Activated naive CD4-positive, alpha-beta T cell treated with Interleukin-2 at 50 U/mL for 16 hours (primary cell): ENCODE measurements at places on chromosomes 4 and X.

GRCh38 chr4:180134091-180134866 lies 2108.9 kb upstream of the TENM3 start:
- DNase-seq = no peak

DNA sequence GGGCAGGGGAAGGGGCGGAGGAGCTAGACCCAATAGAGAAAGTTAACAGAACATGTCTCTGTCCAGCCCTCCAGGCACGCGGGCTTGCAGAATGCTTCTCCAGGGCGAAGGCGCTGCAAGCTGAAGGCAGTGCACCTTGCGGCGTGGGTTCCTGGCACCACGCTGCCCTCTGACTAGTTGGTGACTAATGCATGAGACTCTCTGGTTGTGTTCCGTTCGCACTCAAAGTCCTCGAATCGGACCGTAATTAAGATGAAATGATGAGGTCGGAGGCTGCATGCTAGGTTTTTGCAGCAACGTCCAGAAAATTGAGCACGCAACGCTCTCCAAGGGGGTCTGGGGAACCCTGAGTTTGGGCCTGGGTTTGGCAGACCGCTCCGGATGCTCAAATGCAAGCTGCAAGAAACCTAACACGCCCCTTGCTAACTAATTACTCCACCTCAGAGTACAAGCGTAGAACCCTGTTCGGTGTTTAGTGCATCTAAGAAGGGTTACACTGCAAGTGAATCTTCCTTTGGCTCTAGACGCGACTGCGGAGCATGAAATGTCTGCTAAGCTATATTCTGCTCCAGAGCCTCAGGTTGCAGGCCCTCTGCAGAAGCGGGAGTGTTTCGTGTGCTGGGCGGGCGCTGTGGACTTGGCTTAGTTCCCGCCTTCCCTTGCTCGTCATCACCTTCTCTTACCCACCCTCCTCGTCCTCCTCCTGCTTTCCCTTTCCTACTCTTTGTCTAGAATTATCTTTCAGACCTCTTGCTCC lies 57.1 kb upstream of the NKAP start:
- DNase-seq = no peak

GRCh38 chr4:40536032-40536431 lies 93.6 kb downstream of the RBM47 start:
- DNase-seq = no peak

DNA sequence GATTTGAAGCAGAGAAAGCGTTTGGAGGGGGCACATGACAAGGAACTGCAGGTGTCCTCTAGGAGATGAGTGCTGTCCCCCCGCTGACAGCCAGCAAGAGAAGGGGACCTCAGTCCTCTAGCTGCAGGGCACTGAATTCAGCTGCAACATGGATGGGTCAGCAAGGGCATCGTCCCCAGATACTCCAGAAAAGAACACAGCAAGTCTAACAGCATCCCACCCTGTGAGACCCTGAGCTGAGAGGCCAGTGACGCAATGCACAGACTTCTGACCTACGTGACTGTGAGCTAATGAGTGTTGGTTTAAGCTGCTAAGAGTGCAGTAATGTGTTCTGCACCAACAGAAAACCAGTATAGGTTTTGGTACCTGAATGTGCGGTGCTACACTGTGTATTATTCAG lies 11.6 kb upstream of the CENPVL2 start:
- no peak for DNase-seq

GRCh38 chrX:15245896-15246295 lies 24.0 kb downstream of the ASB9 start:
- no peak for DNase-seq

DNA sequence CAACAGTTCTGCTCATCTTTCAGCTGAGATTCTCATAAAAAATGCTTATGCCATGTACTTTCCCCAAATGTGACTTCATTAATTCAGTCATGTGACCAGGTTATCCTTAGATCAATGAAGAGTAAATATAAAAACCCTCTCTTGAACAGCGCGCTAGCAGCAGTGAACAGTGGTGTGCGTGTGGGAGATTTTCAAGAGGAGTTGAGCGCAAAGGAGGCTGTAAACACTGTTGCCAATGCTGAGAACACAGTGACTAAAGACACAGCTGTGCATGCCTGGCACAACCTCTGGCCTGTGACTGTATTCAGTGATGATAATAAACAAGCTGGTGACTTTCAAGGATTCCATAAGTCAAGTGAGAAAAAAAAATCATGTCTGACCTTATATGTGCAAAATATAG lies 25.1 kb downstream of the MSX1 start:
- no peak for DNase-seq

GRCh38 chr4:158624889-158625478 lies 46.7 kb downstream of the C4orf46 start:
- DNase-seq = no peak

DNA sequence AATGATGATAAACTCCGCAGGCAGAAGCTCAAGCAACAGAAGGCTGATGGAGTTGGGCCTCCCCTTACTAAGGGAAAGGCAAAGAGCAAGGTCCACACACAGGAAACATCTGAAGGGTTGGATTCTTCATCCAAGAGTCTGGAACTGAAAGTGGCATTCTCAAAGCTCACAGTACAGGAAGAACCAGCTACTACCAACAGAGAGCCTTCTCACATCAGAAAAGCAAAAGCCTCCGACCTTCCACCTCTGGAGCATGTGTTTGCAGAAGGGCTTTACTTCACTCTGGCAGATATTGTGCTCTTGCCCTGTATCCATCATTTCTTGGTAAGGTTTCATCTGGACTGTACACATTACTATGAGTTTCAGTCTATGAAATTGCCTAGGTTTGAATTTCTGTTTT lies 10.6 kb downstream of the GSTCD start:
- DNase-seq = no peak

GRCh38 chrX:15804563-15804962 lies 14.3 kb downstream of the ZRSR2 start:
- DNase-seq = no peak

GRCh38 chr4:67615119-67615518 lies 56.6 kb downstream of the STAP1 start:
- no peak for DNase-seq

DNA sequence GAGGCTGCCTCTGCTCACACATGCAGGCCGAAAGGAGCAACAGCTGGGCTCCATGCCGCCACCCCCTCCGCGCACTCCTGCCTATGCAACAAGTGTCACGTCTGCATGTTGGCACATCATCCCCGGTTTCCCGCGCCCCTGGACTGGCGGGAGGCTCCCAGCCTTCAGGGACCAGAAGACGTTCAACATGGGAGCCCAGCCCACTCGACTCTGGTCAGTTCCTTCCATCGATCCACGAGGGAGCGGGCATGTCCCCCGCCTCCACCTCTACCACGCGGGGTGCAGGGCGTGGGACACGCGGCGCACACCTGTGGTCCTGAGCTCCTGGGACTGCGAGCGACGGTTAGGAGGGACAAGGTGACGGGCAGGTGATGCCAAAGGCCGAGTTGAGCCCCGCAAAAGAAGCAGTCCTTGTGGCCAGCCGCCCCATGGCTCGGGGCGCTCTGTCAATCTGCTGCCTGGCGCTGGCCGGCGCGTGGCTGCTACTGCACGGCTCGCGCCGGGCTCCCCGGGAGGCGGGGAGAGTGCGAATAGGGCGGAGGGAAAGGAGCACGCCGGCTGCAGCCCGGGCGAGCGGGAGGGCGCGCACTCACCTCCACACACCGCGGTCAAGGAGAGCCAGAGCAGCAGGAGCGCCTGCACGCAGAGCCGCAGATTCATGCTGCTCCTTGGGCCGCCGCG lies 645 bp downstream of the APLN start:
- peak; percentile 21 for DNase-seq

GRCh38 chr4:23333556-23333945 lies 556.3 kb downstream of the PPARGC1A start:
- DNase-seq = no peak

DNA sequence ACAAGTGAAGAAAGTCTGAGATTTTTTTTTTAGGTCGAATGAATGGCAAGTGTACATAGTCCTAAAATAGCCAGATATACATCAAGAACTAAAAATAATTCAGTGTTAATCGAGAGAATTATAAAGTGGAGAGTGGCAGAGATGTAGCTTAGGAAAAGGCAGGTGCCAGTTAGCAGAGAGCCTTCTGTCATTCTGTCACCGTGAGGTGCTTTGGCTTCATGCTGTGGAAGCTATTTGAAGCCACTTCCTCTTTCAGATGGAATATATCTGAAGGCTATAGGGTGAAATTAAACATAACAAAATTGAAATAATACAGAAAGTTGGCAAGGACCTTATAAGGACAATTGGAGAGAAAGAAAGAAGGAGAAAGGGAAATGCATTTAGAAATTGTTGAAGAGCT lies 756.3 kb downstream of the CCSER1 start:
- DNase-seq = no peak

GRCh38 chr4:123876671-123877101 lies 480.1 kb downstream of the SPRY1 start:
- DNase-seq = no peak

DNA sequence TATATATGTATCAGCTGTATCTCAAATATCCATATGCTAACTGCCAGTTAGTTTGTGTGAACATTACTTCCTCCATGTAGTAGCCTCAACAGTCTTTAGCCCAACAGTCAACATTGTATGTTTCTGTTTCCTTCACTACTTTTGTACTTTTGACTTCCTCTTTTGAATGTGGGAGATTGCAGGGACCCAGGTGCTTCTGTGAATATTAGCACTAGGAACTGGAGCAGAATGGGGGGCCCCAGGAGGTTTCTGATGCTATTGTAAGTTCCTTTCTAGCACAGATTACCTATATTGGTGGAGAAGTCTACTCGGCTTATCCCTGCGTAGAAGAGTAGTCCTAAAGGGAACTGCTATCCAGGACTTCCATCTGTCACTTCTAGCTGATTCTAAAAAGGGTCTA lies 2.3 kb downstream of the PLAC8 start:
- DNase-seq = no peak

DNA sequence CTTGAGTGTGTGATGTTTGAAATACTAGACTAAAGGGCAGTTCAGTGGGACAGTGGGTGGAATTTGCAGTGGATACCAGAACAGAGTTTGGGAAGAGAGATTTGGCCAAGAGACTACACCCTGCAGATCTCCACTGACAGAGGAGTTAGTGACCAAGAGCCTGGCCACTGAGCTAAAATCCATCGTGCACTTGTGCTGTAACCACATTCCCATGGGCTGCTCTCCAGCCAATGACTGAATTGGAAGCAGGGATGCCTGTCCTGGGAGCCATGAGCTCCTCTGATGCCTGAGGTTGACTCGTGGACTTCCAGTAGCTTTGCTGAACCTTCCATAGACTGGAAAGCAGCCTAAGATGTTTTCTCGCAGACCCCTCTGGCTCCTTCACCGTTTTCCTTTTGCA lies 296.1 kb downstream of the TRIML1 start:
- DNase-seq = no peak

DNA sequence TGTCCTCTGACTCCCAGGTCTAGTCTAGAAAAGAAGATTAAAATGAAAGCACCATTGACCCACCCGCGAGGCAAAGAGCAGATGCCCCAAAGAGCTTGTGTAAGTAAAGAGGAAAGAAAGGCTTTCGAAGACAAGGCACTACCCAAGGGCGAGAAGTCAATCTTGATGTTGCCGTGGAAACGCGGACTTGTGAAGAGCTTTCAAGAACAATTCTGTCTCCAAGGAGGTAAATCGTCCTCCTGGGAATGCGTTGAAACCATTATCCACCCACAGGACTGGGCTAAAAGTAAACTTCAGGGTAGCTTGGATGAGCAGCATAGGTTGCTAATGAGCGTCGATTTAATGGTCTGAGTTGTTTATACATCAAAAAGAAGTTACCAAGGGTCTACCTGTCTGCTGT lies 189.3 kb downstream of the DHRSX start:
- no peak for DNase-seq

DNA sequence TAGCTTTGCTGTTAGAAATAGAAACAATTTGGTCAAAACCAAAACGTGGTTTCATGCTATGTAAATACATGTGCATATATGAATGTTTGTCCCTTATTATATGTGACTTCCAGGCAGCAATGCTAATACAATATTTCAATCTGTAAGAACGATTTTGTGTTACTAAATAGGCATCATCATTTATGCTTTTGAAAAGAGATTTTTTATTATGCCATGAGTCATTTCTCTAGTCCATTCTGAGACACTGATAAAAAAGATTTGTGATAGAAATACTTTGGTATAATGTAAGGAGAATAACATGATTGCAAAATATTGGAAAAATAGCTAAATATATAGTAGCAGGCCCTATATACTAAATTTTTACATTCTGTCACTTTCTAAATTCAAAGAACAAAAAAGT lies 28.9 kb downstream of the SYNPO2 start:
- DNase-seq = no peak

GRCh38 chr4:64062991-64063390 lies 346.3 kb downstream of the TECRL start:
- no peak for DNase-seq

GRCh38 chrX:127390316-127390715 lies 570.8 kb downstream of the PRR32 start:
- DNase-seq = no peak

DNA sequence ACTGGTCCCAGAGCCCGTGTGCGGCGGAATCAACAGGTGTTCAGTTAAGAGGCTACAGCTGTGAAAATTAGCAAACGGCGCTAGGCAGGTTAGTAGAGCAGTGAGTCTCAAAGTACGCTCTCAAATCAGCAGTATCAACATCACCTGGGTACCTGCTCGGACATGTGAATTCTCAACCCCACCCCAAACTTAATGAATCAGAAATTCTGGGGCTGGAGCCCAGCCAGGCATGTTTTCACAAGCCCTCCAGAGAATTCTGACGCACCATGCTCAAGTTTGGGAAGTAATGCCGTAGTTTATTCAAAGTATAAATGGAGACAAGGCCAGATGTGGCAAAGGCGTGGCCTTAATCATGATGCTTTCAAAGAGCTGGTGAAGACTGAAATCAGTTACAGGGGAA lies 58.2 kb upstream of the PTCHD1 start:
- DNase-seq = no peak
